ENCODE measurements at places on chromosomes 4 and X. TPM values are rescaled to one million over a fixed set of nuclear protein-coding genes. Genes with fewer than 3 reads are reported as not detected.

The NPY5R gene
- total RNA-seq: not detected

The HERC6 gene
- total RNA-seq: 8.5 TPM

The LIMCH1 gene
- 28.2 TPM for total RNA-seq

The PHEX gene
- total RNA-seq: 1.3 TPM

The SATL1 gene
- not detected for total RNA-seq

The GATA1 gene
- total RNA-seq: not detected

All from articular chondrocyte of knee joint (primary cell).